ENCODE measurements at places on chromosomes 11 and 22. TPM values are rescaled to one million over a fixed set of nuclear protein-coding genes. Genes with fewer than 3 reads are reported as not detected.

Gene PHF21B
- 2.2 TPM for total RNA-seq

Gene TPBGL
- total RNA-seq = 1.7 TPM

- no peak for DNase-seq
Measured at GRCh38 chr11:96384156-96384555, 5.6 kb downstream of the CCDC82 start.

- no peak for DNase-seq
Measured at GRCh38 chr11:32830413-32830738, 649 bp downstream of the PRRG4 start.

GRCh38 chr11:38547462-38547861, 1949.4 kb upstream of the RAG2 start:
- no peak for DNase-seq

GRCh38 chr11:103109818-103110388, 677 bp downstream of the DYNC2H1 start:
- no peak for DNase-seq

- no peak for DNase-seq
Measured at GRCh38 chr11:24734742-24735237, 237.9 kb downstream of the LUZP2 start.

- DNase-seq = no peak
Measured at GRCh38 chr22:38874529-38875222, 2.7 kb upstream of the CBX6 start.

- no peak for DNase-seq
Measured at GRCh38 chr11:15493066-15493465, 378.3 kb downstream of the INSC start.

GRCh38 chr22:47059076-47059475, 296.6 kb downstream of the TBC1D22A start:
- DNase-seq = no peak

Measured in vagina (tissue), 2 donors.